ENCODE measurements at places on chromosomes 16 and 17.

DNA sequence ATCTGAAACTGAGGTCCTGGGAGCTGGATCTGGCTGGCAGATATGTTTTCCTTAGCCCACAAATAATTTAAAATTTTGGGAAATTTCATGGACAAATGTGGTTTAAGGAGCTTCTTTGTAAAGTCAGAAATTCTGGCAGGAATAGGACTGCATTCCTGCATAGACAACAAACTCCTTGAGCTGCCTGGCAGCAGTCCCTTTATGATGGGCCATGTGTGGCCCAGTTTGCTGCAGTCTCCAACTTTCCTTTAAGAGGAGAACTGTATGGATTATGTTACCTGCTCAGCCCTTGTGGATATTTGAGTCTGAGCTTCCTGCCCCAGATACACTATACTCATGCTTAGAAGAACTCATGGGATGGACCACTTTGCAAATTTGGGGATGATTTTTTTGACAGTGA lies 48.5 kb upstream of the HS3ST2 start:
- DNase-seq = no peak

DNA sequence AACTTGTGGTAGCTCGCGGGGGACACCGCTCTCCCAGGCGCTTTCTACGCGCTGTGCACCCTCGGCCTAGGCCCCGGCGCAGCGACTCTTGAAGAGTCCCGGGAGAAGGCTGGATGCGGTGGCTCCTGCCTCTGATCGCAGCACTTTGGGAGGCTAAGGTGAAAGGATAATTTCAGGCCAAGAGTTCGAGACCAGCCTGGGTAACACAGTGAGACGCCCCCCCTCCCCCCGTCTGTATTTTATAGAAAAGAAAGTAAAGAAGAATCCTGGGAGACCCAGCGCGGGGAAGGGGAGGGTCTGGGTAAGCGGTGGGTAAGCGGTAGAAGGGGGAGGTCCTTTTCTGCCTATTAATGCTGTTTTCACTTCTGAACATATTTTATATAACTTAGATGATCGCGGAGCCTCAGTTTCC lies 486 bp upstream of the PLLP start:
- no peak for DNase-seq

DNA sequence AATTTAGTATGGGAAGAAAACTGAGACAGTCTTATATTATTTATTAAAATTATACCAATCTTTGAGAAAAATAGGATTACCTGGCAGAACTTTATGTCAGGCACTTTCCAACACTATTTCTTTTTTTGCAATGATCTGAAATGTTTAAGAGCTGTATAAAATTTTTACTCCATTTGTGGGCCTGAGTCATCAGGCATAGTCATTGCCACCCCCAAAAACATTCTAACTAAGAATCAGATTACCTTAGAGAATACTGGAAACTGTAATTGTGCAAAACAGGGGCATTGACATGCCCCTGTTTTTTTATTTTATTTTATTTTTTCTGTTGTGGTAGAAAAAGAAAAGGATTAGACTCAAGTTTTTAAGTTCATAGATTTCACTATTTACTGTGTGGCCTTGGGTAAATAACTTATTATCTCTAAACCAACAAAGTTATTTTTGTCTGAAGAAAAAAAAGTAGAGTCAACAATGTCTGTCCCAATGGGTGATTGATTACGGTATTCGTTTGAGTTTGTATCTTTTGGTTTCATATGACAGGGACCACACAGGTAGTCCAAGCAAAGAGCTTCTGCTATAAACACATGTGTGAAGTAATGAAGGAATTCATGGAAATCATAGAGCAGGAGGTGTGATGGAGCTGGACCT lies 24.6 kb downstream of the VAT1L start:
- no peak for DNase-seq

DNA sequence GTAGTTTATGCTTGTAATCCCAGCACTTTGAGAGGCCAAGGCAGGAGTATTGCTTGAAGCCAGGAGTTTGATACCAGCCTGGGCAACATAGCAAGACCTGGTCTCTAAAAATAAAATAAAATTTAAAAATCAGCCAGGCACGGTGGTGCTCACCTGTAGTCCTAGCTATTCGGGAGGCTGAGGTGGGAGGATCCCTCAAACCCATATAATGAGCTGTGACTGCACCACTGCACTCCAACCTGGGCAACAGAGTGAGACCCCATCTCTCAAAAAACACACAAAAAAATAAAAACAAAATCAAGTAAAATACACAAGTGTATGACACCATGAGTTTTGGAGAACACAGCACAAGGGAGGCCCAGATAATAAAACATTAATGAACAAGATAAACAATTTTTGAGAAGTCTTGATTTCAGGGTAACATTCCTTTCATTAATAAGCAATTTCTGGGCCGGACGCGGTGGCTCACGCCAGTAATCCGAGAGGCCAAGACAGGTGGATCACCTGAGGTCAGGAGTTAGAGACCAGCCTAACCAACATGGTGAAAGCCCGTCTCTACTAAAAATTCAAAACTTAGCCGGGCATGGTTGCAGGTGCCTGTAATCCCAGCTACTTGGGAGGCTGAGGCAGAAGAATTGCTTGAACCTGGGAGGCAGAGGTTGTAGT lies 17.9 kb downstream of the PRPSAP1 start:
- no peak for DNase-seq

GRCh38 chr16:59296888-59297287 lies 562.8 kb upstream of the GOT2 start:
- no peak for DNase-seq

DNA sequence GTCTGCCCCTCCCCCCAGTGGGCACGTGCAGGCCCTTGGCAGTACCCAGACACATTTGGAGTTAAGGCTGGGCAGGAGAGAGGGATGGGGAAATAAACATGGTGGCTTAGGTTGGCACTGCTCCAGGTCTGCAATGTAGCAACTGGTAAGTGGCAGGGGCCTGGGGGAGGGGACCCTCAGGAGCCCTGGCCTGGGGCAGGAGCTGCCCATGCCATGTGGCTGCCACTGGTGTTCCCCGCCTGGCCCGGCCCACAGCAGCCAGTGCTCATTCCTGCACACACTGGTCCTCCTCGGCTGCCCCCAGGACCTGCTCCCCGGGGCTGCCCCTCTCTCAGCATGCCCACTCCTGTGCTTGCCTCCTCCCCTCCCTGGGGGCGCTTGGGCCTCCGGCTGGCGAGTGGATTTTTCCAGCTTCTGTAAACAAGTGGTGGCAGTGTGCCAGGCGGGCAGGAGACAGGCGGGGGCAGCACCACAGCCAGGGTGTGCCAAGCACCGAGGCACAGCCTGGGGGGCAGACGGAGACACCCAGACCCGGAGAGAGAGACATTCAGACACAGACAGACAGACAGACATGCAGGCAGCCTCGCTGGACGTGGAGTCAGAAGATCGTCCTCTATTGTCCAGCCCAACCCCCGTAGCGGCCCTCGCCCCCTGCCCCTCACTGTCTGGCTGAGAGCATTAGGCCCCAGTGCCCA lies 9.4 kb downstream of the THRA start:
- no peak for DNase-seq

- DNase-seq = no peak
Observed at GRCh38 chr16:11681976-11682654, 13.9 kb downstream of the SNN start.

DNA sequence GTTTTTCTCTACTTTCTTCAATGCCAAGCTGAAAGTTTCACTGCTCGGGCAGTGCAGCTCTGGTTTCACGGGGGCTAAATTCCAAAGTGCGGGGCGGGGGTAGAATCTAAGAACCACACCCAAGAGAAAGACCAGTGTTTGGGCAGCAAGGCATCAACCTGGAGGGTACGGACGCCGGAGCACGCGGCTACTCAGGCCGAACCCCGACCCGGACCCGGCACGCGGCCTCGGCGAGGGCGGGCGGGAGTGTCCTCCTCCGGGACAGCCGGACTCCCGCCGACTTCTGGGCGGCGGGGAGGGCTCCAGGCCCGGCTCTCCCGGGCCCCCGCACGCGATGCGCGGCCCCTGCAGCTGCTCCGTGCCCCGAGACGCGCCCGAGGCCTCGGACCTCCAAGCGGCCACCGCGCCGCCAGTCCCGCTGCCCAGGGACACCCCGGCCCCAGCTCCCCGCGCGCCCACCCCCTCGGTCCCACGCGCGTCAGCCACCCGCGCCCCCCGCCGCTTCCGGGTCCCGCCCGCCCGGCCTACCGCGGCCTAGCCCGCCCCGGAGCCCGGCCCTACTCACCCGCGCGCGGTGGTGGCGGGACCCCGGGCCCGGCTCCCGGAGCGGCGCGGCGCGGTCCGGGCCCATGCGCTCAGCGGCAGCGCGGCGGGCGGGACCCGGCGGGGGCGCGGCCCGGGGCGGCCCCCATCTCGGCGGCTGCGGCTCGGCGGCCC lies 561 bp downstream of the AXIN1 start:
- no peak for DNase-seq

GRCh38 chr16:55136356-55137150 lies 187.4 kb upstream of the IRX6 start:
- DNase-seq = no peak
